ENCODE measurements at places on chromosomes 6 and 20.
A peak's percentile ranks its signal among the peaks of the same experiment; 100 is the strongest.

- no peak overlapping the region for H3K27ac ChIP-seq
- H3K27me3 ChIP-seq = peaks cover 12% of the 10 kb centered on the region
- no peaks in the 10 kb centered on the region for H3K36me3 ChIP-seq
- no peak for DNase-seq
Measured at GRCh38 chr20:609371-609964, 641 bp downstream of the TCF15 start.

- no peaks in the 10 kb centered on the region for H3K4me1 ChIP-seq
- H3K27ac ChIP-seq = no peak overlapping the region
- DNase-seq = no peak
- H3K36me3 ChIP-seq = no peaks in the 10 kb centered on the region
- no peaks in the 10 kb centered on the region for H3K27me3 ChIP-seq
Measured at GRCh38 chr20:9417665-9418064, 96.7 kb upstream of the LAMP5 start.

GRCh38 chr6:150346346-150346745 is 22.5 kb upstream of the IYD start:
- no peak overlapping the region for H3K27ac ChIP-seq
- no peaks in the 10 kb centered on the region for H3K27me3 ChIP-seq
- H3K4me1 ChIP-seq = no peaks in the 10 kb centered on the region
- H3K4me3 ChIP-seq = no peak overlapping the region
- DNase-seq = no peak

GRCh38 chr20:41032271-41032670 is 3.6 kb downstream of the TOP1 start:
- H3K36me3 ChIP-seq = peaks cover 6% of the 10 kb centered on the region
- H3K27ac ChIP-seq = no peak overlapping the region
- DNase-seq = no peak
- peaks cover 85% of the 10 kb centered on the region for H3K4me1 ChIP-seq

DNA sequence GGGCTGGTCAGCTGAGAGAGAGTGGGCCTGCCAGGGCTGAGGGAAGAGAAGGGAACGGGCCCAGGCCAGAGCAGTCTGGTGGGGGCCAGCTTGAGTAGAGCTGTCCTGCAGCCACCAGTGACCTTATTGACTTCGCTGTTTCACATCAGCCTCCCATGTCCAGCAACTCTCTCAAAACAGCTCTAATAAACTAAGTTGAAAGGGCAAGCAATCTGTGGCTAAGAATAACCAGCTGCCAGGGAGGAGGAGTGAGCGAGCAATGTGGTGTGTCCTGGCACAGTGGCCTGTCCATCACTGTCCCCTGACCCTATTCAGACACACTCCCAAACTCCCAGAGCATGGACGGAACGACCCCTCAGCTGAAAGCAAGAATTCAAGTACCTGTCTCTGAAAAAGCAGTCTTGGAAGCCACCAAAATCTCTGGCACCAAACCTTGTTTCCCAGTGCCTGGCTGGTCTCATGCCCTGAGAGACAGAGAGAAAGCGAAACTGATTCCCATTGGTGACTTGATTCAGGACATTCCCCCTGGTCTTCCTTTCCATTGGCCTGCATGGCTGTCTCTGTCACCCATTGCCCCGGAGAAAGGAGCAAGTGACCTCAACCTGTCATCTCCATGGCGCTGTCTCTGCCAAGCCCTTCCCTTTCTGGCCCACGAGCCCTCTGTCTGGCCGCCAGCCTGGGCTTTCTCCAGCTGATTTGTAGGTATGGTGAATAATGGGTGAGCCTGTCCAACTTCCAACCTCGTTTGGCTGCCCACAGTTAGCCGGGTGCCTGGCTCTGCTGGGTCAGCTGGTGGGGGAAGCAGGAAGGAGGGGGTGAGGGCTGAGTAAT is at the start of gene DDO:
Gene DDO (minus strand): TSS at position 490 of the 831 bp plus-strand sequence. CDS start 2,113 bp downstream, outside the sequence.
- DNase-seq = no peak
- no peaks in the 10 kb centered on the region for H3K4me1 ChIP-seq
- no peaks in the 10 kb centered on the region for H3K36me3 ChIP-seq
- H3K4me3 ChIP-seq = no peak within 1 kb of the TSS
- no peaks in the 10 kb centered on the region for H3K27me3 ChIP-seq

DNA sequence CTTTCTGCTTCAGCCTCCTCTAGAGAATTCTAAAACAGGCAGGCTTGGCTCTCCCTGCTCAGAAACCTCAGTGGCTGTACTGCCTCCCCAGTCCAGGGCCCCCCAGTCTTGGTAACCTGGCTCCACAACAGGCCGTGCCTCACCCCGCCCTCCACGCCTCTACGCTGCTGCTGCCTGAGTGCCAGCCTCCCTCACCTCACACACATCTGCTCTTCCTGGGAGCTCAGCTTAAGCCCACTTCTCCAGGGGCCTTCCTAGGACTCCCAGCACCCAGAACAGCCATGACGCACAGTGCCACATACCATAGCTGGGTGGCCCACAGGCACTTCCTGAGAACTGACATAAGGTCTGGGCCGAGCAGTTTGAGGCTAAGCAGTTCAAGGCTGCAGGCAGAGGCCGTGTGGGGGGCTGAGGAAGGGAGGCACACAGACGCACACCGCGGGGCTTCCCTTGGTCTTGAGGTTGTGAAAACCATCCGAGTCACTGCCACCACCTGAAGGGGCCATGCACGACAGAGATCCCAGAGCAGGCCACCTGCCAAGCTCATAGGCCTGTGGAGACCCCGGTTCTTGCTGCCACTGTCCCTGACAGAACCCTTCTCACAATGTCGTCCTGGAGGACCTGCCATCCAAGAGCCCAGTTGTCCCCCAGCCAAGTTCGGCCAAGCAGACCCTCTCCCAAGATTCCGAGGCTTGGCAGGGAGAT is 42.6 kb downstream of the DSTN start:
- H3K27ac ChIP-seq = peak overlapping the region; percentile 57
- DNase-seq = peak; percentile 71

- no peak overlapping the region for H3K27ac ChIP-seq
- no peak overlapping the region for H3K4me3 ChIP-seq
- no peaks in the 10 kb centered on the region for H3K36me3 ChIP-seq
- peaks cover 5% of the 10 kb centered on the region for H3K4me1 ChIP-seq
Measured at GRCh38 chr20:57346477-57346876, 4.6 kb upstream of the RAE1 start.

GRCh38 chr20:59765599-59766177 is 161.3 kb downstream of the PHACTR3 start:
- no peak for DNase-seq
- no peaks in the 10 kb centered on the region for H3K36me3 ChIP-seq
- no peaks in the 10 kb centered on the region for H3K27me3 ChIP-seq
- no peak overlapping the region for H3K4me3 ChIP-seq
- no peaks in the 10 kb centered on the region for H3K4me1 ChIP-seq
- no peak overlapping the region for H3K27ac ChIP-seq

All from CD4-positive, alpha-beta memory T cell (primary cell).